A172 (cell line): ENCODE measurements at places on chromosomes 1 and 21.

GRCh38 chr1:115433483-115433882, 95.4 kb upstream of the NGF start:
- no peak for DNase-seq

GRCh38 chr1:34369701-34370455, 193.2 kb downstream of the C1orf94 start:
- no peak for DNase-seq

GRCh38 chr1:67005068-67005467, 48.9 kb downstream of the SLC35D1 start:
- no peak for DNase-seq

DNA sequence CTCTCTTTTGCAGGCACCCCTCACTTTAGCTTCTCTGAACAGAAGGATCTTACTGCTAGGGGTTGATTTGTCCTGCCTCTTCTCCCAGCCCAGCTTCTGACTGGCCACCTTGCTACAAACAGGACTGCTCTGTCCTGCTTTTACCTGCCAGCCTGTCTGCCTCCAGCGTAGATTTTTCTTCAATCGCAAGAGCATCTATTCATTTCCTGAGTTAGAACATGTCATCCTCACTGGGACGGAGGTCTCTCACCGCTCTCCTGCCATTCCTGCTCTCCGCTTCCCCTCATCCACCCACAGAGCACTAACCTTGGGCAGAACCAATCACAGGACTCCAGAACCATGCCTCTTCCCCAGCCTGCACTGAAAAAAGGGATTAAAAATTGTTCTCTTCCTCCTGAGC, 3.5 kb upstream of the ATP1B1 start:
- no peak for DNase-seq

DNA sequence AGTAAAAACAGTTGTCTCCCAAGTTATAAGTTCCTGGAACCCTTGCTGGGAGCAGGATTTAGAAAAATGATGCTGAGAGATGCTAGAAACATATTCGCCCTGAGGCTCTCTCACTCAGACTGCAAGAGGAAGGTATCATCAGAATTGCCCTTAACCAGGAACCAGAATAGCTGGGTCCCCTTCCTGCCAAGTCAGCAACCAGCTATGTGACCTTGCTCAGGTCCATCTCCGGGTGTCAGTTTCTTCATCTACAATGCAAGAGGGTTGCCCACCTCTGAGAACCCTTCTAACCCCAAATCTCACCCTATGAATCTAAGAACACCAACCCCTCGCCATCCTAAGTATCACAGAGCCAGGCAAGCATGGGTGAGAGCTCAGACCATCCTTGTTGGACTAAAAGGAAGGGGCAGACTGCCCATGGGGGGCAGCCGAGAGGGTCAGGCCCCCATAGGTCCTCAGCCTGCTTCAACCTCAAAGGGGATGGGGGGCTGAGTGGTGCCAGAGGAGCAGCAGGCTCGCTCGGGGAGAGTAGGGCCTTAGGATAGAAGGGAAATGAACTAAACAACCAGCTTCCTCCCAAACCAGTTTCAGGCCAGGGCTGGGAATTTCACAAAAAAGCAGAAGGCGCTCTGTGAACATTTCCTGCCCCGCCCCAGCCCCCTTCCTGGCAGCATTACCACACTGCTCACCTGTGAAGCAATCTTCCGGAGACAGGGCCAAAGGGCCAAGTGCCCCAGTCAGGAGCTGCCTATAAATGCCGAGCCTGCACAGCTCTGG, 390 bp upstream of the S100A9 start:
- DNase-seq, result no peak

DNA sequence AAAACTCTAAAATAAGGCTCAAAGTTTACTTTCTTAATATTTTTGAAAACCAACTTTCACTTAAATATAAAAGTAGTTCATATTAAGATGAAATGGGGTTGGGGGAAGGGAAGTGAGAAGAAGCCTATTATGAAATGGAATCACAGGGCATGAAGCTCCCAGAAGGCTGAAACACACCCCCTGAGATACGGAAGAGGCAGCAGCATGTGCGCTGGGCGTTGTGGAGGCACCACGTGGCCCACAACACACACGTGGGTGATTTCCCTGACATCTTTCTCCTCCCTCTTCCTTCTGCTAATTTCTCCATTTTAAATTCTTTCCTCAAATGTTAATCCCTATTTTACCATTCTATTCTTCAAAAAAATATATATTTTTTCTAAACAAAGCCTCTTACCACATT, 35.6 kb upstream of the SEC16B start:
- DNase-seq, result no peak

- DNase-seq, result no peak
These were observed 250.5 kb downstream of the C1orf94 start for GRCh38 chr1:34427170-34427569.

- DNase-seq, result no peak
These were observed 27.7 kb downstream of the PIGP start for GRCh38 chr21:37045149-37045548.

DNA sequence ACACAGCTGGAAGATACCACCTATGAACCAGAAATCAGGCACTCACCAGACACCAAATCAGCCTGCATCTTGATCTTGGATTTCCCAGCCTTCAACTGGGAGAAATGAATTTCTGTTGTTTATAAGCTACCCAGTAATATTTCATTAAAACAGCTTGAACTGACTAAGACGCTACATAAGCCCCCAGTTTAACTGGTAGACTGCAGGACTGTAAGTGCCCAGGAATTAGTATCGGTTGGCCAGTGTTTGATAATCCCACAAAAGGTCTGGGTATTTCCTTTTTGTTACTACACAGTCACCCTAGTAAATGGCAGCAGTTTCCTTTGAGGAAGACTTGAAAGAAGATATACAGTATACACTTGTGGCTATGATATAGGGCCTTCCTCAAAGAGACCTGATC, 7.3 kb upstream of the SLC35D1 start:
- DNase-seq, result no peak

DNA sequence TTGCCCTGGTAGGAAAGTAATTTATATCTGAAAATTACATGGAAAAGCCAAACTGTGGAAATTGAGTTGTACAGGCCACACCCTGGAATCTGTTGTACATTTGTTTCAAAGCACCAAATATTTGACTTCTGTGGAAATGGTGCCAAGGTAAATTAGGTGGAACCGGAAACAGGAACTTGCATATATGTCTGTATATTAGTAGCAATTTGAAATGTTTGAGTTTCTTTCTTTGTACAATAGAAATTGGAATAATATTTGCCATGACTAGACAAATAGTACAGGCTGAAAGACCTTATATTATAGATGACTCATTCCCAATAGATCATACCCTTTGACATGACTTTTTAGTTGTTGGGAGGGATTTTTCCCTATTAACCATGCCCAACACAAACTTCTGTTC, 10.5 kb upstream of the TAF1A start:
- DNase-seq, result no peak

DNA sequence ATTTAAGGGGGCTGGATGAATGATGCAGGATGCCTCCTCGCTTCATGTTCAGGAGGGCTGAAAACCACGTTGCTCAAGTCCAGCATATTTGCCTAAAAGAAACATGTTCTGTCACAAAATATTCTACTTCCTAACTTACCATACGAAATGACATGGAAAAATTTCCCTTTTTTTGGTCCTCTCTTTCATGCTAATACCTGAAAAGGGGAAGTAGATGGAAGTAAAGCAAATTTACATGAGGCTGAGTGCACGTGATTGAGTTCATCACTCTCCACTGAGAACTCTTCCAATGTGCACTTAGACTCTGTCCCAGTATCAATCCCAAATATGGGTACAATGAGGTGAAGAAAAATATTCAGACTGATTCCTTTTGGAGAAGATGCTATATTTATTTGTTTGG, 23.0 kb downstream of the XCL2 start:
- no peak for DNase-seq

GRCh38 chr1:201254625-201255478, 28.5 kb upstream of the PKP1 start:
- peak; percentile 28 for DNase-seq

GRCh38 chr21:38985568-38986378, 180.0 kb downstream of the ETS2 start:
- peak; percentile 75 for DNase-seq

DNA sequence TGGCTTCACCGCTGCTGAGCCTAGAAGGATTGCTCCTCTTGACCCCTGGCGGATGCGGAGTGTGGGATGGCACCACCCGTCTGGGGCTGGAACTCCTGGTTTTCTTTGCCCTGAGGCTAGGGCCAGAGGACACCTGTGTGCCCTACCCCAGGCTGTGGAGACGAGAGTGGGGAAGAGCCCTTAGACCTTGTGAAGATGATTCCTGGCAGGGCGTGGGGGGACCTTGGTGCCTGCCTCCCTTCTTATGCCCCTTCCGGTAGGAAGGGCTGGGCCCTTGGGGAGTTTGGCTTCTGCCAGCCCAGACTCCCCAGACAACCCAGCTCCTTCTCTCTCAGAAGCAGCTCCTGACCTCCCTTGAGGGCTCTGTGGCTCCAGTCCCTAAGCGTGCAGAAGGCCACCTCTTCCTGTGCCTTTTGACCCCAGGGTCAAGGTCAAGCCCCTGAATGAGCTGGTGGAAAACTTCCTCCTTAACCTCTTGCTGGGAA, 891 bp downstream of the RPS6KA1 start:
- no peak for DNase-seq

- no peak for DNase-seq
These were observed 66.0 kb downstream of the OLIG1 start for GRCh38 chr21:33135925-33136324.

GRCh38 chr1:206952171-206952570, 5.9 kb upstream of the PIGR start:
- DNase-seq, result peak; percentile 21

DNA sequence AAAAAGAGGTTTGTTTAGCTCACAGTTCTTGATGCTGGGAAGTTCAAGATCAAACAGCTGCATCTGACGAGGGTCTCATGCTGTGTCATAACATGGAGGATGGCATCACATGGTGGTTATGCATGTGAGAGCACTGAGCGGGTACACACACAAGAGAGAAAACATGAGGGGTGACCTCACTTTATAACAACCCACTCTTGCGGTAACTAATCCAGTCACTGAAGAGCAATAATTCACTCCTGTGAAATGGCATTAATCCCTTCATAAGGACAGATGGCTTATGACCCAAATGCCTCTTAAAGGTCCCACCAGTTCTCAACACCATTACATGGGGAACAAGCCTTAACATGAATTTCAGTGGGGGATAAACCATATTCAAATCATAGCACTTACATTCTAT, 23.2 kb upstream of the CHIT1 start:
- no peak for DNase-seq

GRCh38 chr21:36791180-36791579, 92.3 kb downstream of the SIM2 start:
- DNase-seq, result no peak

GRCh38 chr1:36328713-36329112, 5.3 kb upstream of the EVA1B start:
- DNase-seq, result no peak

DNA sequence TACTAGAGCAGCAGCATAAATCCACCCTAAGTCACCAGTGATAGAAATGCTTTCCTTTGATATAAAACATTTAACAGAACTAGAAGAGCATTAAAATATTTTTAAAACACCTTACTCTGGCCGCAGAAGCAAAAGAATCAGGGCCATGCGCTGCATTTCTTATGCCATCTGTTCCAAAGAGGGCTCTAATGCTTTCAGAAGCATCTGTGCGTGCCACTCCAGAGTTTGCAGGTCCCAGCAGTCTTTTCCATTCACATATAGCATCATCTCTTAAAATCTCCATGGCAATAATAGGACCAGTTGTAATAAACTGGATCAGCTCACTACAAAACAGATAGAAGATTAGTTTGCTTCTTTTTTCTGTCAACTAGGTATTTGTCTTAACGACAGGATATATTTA, 69.2 kb downstream of the NME7 start:
- DNase-seq, result no peak

DNA sequence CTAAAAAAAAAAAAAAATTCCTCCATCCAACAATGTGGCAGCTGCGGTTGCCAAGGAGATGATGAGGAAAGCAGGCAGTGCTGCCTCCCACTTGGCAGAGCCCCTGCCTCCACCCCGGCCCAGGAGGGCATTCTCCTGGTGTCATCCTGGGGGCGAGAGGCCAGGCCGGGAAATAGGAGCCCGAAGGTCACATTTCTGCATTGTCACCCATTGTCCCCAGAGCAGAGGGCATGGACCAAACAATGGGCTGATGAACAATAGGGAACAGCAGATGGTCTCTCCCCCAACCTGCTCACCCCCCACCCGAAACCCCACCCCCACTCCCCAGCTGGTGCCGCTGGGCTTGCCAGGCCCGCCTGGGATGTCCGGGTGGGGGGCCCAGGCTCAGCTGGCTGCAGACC, 37.3 kb downstream of the CAMK2N1 start:
- no peak for DNase-seq

- DNase-seq, result no peak
These were observed 37.2 kb downstream of the GNB1 start for GRCh38 chr1:1853593-1854257.

GRCh38 chr1:65049941-65050713, 83.8 kb upstream of the JAK1 start:
- DNase-seq, result no peak

DNA sequence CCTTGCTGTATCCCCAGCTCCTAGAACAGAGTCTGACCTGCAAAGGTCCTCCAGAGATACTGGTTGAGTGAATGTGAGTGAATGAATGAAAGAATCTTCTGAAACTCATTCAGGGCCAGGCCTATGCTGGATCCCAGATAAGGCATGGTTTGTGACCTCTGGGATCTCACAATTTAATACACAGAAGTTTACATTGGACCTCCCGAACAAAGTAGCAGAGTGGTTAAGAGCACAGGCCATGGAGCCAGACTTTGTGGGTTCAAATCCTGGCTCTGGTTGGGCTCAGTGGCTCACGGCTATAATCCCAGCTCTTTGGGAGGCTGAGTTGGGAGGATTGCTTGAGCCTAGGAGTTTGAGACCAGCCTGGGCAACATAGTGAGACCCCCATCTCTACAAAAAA, 50.8 kb upstream of the CTPS1 start:
- DNase-seq, result no peak

GRCh38 chr1:240801442-240801841, 189.5 kb upstream of the GREM2 start:
- no peak for DNase-seq

GRCh38 chr1:28790377-28791035, 21.5 kb upstream of the OPRD1 start:
- DNase-seq, result no peak

GRCh38 chr1:214551436-214552173, at the start of gene PTPN14:
Gene PTPN14 (minus strand): TSS chr1:214551602. CDS start chr1:214464803, 86,799 bp downstream.
- DNase-seq, result peak; percentile 92

- no peak for DNase-seq
These were observed 11.4 kb upstream of the MMEL1 start for GRCh38 chr1:2644171-2644570.

DNA sequence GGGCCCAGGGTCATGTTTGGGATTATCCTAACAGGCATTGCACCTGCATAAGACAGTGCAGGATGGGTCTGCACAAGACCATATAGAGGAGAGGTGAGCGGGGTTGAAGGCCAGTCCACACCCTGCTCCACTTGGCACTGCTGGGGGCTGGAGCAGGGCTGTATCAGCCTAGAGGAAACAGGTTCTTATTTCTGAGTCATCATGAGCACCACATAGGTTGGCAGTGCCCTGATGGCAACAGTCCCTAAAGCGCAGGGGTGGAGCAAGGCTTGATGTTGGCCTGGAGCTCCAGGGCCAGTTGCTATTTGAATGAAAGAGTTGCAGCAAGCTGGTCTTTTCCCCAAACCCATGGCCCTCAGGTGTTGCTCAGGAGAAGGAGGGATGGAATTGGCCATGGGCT, 29.8 kb upstream of the BMP8B start:
- DNase-seq, result no peak
